NCI-H146 (cell line): ENCODE measurements at places on chromosomes 6 and 20.
A peak's percentile ranks its signal among the peaks of the same experiment; 100 is the strongest.

- DNase-seq = no peak
Observed at GRCh38 chr6:90247262-90247661, 49.4 kb downstream of the BACH2 start.

GRCh38 chr6:137815692-137816091 is 51.4 kb upstream of the TNFAIP3 start:
- DNase-seq = no peak

DNA sequence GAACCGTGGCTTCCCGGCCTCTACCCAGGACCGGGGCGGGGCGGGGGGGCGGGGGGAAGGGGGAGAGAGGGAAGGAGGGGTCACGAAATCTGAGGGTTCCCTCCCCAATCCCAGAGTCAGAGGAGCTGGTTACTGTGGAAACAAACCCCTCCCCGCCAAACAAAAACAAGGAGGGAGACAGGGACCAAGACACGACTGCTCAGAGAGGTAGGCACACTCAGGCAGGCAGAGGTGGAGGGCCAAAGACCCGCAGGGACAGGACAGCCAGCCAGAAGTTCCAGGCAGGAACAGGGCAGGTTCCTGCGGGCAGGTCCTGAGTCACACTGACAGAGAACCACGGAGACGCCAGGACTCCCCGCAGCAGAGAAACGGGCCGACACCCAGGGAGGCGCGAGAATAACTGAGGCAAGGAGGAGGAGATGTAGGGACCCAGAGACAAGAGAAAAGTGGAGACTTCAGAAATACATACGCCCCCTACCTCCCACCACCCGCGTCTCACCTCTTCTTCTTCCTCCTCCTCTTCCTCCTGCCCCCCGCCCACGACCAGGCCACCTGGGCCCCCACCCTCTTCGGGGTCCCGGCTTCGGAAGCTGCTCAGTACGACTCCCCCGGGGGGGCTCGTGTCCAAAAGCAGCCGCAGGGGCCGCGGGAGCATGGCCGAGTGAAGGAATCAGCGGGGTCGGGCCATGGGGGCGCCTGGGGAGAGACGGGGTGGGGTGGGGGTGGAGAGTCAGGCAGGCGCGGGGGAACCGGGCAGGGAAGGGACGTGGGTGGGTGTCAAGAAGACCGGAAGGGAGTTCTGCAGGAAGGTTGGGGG is 578 bp downstream of the RGL2 start:
- peak; percentile 32 for DNase-seq

- no peak for DNase-seq
Observed at GRCh38 chr6:89479897-89480296, 46.9 kb downstream of the ANKRD6 start.

- DNase-seq = no peak
Observed at GRCh38 chr20:63840405-63840828, 9.4 kb upstream of the ZBTB46 start.

DNA sequence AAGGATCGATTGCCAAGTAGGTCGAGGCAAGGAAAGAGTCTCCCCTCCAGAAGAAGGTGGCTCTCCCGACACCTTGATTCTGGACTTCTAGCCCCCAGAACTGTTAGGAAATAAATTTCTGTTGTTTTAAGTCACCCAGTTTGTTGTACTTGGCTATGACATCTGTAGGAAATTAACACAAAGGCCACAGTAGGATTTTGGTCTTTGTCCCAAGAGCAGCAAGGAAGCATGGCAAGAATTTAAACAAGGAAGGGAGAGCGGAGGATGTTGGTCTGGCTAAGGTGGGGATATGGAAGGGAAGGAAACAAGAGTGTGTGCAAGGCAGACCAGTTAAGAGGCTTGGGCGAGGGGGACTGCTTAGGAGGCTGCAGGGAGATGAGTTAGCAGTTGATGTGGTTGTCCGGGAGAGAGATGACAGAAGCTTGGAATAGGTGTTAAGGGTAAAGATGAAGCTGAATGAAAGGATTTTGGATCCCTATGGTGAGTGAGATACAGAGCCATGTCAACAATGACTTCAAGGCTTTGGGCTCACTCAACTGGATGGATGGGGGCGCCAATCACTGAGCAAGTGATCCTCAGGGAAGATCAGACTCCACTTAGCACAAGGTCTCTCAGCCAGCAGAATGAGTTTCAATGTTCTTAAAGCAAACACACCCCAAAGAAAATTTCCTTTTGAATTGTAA is 140.5 kb upstream of the ZNF217 start:
- DNase-seq = no peak

- no peak for DNase-seq
Observed at GRCh38 chr6:13288969-13289391, 39.4 kb downstream of the TBC1D7 start.

GRCh38 chr6:161228921-161229591 is 44.8 kb downstream of the AGPAT4 start:
- DNase-seq = no peak

DNA sequence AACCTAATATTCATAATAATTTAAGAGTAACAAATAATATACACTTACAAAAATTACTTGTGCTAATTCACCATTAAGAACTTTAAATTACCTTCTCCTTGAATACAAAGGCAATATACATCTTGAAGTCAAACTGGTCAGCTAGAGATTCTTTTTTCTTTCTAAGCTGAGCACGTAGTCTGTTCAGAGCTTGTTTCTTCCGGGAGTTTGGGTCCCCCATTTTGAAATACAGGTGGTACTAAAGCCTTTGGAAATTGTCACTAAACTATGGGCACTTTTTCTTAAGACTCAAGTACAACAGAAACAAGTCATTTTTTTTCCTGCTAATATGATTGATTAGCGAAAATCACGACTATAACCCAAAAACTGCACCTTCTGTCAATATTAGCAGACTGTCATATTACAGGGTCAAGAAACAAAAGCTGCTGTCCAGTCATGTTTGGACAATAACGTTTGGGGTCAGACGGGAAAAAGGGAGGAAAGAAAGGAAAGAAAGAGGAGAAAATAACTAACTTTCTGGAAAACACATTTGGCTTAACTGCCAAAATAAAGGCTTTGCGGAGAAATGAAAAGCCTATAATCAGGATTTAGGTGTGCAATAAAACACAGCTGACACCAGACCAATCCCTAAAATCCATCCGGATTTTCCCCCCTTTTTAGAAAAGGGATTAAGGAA is 367 bp downstream of the C6orf62 start:
- DNase-seq = no peak

- DNase-seq = no peak
Observed at GRCh38 chr6:116087437-116088027, 13.1 kb upstream of the NT5DC1 start.

DNA sequence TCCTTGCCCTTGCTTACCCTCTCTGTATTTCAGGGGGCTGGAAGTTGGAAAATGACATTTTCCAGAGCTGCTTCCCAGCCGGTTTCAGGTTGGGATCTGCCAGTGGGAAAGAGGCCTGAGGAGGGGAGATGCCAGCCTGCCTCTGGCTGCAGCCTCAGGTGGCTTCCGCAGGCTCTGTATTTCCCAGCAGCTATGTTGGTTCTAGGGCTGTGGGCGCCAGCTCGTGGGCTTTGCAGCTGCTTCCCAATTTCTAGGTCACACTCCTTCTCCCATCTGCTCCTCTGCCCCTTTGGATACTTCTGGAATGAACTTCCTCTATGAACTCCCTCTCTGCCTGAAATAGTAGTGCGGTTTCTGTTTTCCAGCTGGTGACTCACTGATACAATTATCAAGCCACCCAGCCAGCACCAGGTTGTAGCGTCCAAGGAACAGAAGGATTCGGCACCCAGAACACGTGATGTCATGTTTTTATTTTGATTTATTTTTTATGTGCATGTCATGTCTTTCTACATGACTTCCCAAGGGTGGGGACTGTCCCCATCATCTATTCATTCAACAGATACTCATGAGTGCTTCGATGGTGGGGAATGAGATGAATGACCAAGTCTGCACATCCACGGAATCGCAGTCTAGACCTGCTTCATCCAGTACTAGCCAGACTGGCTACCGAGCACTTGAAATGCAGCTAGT is 38.0 kb downstream of the TGM2 start:
- DNase-seq = no peak

DNA sequence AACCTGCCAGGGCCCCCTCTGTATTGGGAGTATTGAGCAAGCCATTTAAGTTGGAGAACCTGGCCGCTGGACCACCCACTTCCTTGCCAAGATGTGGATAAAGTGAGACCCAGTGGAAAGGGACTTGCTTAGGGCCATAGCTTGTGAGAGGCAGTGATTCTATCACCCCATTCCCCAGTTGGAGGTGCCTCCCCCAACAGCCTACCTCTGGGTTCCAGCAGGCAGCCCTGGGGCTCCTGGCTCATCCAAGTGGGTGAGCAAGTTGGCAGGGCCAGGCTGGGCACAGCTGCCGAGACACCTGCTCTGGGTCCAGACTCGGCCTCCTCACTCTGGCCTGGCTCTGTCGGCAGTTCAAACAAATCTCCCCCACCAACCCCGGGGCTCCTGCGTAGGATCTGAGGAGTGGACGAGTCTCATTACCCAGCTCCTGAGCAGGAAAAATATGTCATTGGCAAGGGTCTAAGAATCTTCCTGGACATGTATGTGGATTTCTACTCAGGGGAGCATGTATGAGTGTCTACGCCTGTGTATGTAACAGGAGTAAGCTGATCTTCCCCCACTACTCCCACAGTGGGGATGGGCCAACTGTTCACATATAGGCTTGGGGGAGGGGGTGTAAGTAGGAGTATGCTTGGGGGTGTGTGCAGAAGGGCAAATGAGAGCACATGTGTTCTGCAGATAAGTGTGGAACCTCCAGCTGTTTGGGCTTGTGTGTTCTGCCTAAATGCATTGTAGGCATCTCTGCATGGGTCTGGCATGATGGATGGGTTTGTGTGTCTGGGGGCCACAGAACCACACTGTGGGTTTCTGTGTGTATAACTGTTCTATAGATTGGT is 1.9 kb downstream of the ID1 start:
- DNase-seq = peak; percentile 79

DNA sequence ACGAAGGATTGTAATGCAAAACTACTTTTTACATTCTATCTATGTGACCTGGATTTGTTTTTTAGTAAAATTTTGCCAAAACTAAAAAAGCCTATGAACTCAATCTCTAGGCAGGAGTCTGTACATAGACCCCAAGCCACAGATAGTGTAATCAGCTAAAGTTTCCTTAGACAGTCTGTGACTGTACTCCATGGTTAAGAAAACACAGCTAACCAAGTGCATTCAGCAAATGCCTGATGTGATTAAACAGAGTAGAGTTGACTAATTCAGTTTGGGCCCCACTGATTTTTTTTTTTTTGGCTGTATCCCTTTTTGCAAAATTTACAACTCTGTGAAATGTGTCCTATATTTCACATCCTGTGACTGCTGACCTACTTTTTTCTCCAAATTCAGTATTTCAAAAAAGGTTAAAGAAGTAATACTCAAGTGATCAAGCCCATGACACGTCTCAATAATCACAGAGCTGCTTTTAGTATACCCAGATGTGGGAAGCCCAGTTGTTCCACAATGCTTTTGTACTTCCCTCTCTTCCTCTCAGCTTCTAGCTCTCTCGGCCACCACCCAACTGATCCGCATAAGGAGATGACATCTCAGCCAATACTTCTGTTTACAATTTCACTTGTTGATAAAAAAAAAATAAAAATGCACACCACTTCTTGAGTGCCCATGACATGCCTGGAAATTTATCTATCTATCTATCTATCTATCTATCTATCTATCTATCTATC is 108.8 kb upstream of the TBX18 start:
- no peak for DNase-seq

- no peak for DNase-seq
Observed at GRCh38 chr6:149716181-149716963, 1.5 kb downstream of the LATS1 start.

DNA sequence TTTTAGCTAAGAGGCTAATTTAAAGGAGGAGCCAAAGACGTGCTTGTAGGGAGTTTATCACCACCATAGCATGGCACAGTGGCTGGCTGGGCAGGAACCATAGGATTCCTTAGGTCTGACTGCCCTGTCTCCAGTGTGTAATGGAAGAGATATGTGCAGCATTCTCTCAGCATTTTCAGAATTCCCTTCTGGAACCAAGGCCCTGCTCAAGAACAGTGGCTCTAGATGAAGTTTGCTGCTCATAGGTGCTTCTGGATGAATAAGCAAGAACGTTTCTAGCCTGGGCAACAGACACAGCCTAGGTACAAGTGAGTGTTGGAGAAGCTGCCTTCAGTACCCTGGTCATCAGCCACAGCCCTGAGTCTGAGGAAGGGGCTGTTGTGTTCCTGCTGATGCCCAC is 69.1 kb downstream of the LCA5 start:
- no peak for DNase-seq

- DNase-seq = no peak
Observed at GRCh38 chr6:137282254-137282653, 63.1 kb upstream of the IFNGR1 start.

DNA sequence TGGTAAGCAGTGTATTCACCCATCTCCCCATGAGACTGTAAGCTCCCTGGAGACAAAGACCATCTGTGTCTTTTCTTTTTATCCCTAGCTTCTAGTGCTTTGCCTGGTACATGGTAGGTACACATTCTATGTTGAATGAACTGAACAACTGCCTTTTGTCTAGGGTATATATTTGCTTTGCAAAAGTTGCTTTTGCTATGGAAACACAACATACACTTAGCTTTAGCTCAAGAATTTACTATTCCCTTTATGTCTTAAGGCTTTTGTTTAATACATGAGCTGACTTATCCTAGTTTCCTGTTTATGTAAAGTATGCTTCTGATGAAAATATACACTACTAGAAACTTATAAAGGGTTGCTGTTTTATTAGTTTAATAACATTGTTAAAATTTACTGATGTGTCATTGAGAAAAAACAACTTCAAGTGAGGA is 198.2 kb downstream of the PRL start:
- no peak for DNase-seq

DNA sequence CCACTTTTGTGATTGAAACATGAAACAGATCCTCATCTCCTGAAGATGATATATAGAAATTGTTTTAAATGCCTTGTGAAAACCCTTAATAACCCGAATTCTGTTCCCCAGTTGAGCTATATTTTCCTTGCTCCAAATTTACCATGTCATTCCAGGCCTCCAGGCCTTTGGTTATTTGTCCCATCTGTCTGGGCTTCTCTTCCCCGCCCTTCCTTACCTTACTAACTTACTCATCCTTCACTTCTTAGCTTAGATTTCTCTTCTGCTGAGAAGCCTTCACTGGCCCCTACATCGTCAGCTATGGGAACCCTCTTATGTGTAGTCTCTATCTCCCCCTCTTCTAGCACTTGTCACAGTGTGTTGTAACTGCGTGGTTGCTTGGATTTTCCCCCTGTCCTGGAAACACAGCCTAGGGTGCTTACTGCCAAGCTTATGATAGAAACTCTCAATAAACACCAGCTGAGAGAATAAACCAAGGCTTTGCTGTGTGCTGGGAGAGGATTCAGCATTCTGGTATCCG is 68.6 kb downstream of the SGK1 start:
- no peak for DNase-seq

DNA sequence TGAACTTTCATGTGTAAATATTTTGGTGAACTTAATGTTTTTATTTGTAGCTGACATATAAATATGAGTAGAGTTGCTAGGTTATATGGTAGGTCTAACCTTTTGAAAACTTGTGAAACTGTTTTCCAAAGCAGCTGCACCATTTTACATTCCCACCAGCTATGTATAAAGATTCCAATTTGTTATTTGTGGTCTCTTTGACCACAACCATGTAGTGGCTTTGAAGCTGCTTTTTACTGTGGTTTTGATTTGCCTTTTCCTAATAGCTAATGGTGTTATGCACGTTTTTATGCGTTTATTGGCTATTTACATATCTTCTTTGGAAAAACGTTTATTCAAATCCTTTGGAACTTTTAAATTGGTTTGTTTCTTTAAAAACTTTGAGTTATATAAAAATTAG is 10.3 kb downstream of the CST3 start:
- DNase-seq = no peak

- no peak for DNase-seq
Observed at GRCh38 chr20:47238780-47239718, 117.5 kb downstream of the ZMYND8 start.

- DNase-seq = no peak
Observed at GRCh38 chr20:17904027-17904426, 64.6 kb downstream of the SNX5 start.
